Aorta (tissue), 5 donors: ENCODE measurements at places on chromosomes 5 and 9. TPM values are rescaled to one million over a fixed set of nuclear protein-coding genes. Genes with fewer than 3 reads are reported as not detected.

DNA sequence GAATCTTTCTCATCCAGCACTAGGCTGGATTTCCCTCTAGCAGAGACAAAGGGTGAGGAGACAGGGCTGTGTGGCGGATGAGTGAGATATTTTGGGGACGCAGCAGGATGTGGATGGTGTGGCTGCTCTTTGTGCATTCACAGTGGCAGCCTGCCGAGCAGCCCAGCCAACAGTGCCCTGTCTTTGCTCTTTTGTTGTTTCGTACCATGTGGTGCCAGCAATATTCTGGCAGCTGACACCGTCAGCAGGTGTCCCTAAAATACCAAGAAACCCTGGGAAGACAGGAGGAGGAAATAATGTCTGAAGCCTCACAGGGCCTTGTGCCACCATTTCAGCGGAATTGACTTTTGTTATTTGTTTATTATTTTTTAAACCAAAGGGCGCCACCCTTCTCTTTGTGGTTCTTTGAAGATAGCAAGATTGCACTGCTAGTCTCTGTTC, 141.4 kb downstream of the CCDC192 start:
- no peak for DNase-seq

GRCh38 chr5:136058972-136059354, 30.2 kb downstream of the TGFBI start:
- DNase-seq: peak; percentile 54

- no peak for DNase-seq
Observed at GRCh38 chr9:88826771-88827181, 164.5 kb upstream of the S1PR3 start.

- DNase-seq: no peak
Observed at GRCh38 chr5:164175083-164175482, 669.7 kb downstream of the MAT2B start.

GRCh38 chr5:145341842-145342241, 493.3 kb downstream of the PRELID2 start:
- DNase-seq: no peak

GRCh38 chr5:102306121-102306520, 10.0 kb upstream of the SLCO4C1 start:
- no peak for DNase-seq

DNA sequence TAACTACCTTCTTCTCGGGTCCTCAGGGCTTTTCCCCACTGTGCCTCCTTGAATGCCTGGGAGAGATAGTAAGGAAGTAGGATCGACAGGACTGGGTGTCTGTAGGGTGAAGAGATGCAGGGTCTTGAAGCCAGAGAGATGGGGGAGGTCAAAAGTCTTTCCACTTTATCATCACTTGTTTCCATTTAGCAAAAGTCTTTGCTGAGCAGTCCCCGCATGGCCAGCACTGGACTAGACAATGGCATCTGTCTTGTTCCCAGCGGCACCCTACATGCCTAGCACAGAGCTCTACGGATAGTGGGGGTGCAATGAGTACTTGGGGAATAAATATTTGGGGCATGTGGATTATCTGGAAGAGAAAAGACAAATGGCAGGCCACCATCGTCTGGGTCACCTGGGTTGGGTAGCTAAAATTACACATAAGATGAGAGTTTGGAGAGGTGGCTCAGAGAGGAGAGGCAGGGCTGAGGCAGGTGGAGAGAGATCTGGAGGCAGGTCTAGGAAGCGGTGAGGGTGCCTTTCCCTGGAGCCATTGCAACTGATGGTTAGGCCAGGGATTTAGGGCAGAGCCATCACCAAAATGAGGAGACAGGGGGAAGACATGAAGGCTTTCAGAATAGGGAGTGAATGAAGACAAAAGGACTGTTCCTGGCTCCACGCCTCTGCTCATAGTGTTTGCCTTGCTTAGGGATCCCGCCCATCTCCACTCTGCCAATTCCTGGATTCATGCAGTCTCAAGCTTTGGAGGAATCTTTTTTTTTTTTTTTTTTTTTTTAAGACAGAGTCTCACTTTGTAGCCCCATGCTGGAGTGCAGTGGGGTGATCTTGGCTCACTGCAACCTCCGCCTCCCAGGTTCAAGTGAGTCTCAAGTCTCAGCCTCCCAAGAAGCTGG, 250.8 kb upstream of the KLF4 start:
- DNase-seq: no peak

- no peak for DNase-seq
Observed at GRCh38 chr5:107555425-107556090, 115.2 kb downstream of the EFNA5 start.

DNA sequence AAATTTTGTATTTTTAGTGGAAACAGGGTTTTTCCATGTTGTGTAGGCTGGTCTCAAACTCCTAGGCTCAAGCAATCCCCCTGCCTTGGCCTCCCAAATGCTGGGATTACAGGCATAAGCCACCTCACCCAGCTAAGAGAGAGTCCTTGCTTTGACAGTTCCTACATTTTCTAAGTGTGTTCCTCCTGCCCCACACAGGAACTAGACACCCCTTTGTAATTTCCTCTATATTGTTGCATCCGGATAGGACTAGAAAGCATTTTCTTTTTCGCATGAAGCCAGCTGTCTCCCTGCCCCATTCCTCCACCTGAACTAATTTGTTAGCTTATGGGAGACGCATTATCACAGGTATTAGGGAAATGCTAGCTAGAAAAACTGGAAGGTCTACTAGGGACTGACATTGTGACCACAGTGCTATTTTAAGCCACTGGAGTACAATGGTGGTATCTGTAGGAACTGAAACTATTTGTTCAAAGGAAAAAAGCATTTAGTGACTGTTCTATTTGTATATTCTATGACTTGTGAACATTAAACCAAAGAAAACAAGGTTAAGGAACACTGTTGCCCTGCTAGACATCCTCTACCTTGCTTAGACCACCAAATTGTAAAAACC, 214.1 kb downstream of the SMARCA2 start:
- no peak for DNase-seq

DNA sequence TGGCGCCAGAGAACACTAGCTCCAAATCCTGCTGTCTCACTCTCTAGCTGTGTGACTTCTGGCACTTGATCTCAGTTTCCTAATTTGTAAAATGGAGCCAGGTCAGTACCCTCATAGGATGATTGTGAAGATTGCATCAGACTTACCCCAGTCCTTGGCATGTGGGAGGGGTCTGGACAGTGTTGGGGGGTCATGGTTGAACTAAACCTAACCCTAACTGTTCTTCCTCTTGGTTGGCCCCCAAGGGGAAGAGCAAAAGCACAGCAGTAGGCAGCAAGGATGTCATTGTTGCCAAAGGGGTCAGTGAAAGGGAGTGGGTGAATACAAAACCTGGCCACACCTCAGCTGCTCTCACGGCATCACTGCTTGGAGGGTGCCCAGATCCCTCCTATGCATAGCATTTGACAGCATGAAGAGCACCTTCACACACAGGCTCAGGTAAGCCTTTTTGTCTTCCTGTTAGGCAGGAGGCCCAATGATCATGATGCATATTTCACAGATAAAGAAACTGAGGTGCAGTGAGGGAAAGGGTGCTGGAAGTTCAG, 15.7 kb upstream of the CXCL14 start:
- DNase-seq: no peak

DNA sequence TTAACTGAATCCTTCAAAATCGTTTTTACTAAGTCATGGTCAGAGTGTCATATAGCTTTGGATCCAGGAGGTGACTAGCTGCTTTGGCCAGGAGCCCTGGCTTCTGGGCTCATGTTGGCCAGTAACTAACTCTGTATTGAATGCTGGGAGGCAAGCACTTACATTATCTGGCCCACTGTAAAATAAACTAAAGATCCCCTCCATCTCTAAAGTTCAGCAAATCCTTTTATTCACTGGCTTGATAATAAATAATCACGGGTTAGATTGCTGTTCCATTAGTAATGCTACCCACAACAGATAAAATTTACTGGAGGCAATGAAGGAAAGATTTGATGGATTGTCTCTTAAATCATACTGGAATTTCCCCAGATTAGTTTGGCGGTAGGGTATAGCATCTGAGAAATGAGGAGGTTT, 382.2 kb upstream of the TLE4 start:
- DNase-seq: no peak

DNA sequence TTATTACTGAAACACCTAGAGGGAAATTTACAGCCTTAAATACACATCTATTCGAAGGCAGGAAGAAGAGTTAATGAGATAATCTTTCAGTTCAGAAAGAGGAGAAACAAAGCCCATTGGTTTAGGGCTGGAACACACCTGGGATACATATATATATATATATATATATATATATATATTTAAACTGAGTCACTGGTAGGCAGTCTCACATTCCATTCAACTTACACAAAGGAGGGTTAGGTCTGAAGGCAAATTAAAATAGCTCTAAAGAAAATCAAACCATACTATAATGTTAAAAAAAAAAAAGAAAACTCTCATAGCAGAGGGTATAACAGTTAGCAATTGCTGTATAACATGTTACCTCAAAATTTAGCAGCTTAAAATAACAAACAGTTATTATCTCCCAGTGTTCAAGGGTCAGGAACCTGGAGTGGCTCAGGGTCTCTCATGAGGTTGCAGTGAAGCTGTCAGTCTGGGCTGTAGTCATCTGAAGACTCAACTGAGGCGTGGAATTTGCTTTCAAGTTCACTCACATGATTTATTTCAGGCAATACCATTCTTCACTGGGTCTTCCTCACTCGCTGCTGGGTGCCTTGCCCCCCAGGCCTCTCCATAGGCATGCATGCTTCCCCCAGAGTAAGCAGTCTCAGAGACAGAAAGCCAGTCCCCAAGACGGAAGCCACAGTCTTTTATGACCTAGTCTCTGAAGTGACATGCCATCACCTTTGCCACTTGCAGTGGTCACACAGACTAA, 332.8 kb downstream of the NSG2 start:
- DNase-seq: no peak

DNA sequence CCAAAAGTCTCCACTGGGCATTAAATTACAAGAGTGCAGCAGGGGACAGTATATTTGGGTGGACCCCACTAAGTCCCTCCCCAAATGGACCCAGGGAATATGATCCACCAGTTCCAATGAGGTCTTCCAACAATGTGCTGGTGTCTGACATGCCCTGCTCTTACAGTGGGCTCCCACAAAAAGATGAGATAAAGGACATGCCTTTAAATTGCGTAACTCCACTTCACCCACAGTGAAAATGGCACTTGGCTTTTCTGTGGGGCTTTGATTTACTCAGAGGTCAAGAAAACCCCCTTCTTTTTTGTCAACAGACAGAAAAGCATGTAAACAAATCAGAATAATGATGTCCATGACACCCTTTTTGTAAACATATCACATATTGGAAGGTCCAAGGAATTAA, 336.5 kb downstream of the EBF1 start:
- no peak for DNase-seq

DNA sequence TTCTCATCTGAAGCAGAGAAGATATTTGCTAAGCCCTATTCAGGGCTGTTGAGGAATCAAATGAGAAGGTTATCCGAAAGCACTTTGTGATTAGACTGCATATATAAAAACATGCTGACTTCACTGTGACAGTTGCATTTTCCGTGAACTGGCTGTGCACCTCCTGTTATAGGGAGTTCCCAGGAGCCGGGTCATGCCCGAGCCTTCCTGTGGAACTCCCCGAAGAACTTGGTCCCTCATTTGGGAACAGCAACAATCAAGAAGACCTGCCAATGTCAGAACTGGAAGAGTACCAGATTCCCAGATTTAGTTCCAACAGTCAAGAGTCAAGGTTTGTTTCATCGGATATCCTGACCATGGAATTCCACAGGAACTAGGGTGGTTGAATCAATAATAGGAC, 130.4 kb upstream of the RAI14 start:
- DNase-seq: no peak

- DNase-seq: no peak
Observed at GRCh38 chr9:137972988-137973470, 95.4 kb downstream of the CACNA1B start.

DNA sequence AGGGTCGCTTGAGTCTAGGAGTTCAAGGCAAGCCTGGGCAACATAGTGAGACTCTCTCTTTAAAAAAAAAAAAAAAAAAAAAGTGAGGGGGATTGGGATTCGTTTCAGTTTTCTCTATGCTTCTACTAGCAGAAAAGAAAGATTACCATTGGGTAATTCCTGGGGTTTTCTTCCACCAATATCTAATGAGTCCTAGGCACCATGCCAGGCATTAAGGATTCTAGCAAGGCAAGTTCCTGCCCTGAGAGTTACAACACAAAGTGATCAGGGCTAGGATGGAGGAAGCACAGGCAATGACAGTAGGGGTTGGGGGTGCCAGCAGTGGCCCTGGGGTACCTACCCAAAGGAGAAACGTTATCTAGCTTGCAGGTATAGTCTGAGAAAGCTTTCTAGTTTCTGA, 90.8 kb downstream of the PCDH1 start:
- no peak for DNase-seq

DNA sequence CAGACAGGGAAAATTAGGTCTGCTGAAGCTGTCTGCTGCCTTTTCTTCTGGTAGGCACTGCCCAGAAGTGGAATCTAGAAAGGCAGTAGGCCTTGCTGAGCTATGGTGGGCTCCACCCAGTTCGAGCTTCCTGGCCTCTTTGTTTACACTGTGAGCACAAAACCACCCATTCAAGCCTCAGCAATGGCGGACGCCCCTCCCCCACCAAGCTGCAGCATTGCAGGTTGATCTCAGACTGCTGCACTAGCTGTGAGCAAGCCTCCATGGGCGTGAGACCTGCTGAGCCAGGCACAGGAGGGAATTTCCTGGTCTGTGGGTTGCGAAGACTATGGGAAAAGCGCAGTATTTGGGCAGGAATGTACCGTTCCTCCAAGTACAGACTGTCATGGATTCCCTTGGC, 18.5 kb downstream of the AGTPBP1 start:
- DNase-seq: no peak

- DNase-seq: no peak
Observed at GRCh38 chr9:81974764-81975163, 13.8 kb upstream of the SPATA31D1 start.

DNA sequence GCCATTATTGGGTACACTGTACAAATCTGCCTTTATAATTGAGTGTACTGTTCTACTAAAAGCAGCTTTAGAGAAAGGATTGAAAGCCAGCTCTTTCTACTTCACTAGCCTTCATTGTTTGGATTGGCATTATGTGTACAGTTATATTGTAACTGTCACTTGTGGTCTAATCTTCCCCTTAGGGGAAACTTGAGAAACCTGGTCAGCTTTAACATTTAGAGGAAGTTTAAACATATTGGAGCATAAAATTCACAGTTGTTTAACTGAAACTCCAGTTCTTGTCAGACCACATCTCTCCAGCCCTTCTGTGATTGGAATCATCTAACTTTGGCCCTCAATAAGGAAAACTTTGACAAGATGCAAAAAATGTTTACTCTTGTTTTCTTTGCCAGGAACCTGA, 24.6 kb downstream of the PIK3R1 start:
- no peak for DNase-seq

- peak; percentile 66 for DNase-seq
Observed at GRCh38 chr5:138725153-138725817, 27.9 kb upstream of the CTNNA1 start.

Gene UTP15
- 8.5 TPM for polyA plus RNA-seq

Gene IL13
- 0.15 TPM for polyA plus RNA-seq

Gene PCYOX1L
- polyA plus RNA-seq: 5.3 TPM

Gene TXNDC8
- polyA plus RNA-seq: not detected

Gene DNAJC25
- 5.0 TPM for polyA plus RNA-seq

Gene CMYA5
- polyA plus RNA-seq: 0.61 TPM

Gene TSSK1B
- not detected for polyA plus RNA-seq

Gene BARX1
- polyA plus RNA-seq: not detected

Gene PHF24
- polyA plus RNA-seq: not detected

Gene SPRY4
- polyA plus RNA-seq: 21.5 TPM
